ENCODE measurements at places on chromosomes 12 and 14.

- no peak for DNase-seq
Measured at GRCh38 chr12:54521293-54522060, 23.9 kb downstream of the NCKAP1L start.

DNA sequence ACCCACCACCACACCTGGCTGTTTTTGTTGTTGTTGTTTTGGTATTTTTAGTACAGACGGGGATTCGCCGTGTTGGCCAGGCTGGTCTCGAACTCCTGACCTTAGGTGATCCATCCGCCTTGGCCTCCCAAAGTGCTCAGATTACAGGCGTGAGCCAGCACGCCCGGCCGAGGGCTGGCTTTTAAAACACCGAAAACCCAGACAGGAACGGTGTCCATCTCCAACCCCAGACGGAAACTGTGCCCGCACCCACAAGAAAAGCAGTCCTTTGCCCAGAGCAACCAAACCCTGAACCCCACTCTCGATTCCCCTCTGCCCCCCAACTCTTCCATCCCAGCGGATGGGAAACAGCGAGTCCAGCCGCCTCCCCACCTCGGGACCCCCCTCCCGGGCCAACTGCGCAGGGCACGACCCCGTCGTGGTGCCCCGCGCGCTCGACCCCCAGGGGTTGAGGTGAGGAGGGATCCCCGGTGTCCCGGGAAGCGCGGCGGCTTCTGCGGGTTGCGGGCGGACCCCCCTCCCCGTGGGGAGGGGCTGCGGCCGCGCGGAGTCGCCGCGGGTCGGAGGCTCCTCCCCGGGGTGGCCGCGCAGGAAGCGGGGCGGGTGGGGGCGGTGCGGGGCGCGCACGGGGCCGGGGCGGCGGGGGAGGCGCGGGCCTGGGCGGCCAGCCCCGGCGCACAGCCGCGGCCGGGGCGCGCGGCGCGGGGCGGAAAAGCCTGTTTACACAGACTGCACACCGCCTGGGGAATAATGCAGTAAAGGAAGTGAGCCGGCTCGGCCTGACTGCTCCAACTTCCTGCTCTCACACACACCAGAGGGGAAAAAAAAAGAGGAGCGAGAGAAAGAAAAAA lies at the start of gene ELK3:
Gene ELK3, plus strand, starts transcription at position 651 of the 851 bp plus-strand sequence.
- peak; percentile 94 for DNase-seq

DNA sequence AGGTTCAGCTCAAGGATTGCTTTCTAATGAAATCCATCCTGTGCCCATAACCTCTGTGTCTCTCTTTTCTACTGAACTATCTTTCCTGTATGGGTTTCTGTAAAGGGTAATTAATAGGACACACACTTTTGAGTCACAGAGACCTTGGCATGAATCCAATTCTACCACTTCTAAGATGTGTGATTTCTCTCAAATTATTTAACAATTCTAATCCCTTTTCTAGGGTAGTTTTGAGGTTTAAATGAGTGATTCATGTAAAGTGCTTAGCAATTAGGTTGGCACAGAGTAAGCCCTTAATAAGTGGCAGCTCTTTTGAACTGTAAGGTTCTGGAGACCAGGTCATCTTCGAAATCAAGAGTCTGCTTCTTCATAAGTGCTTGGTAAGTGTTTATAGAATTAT lies 202.7 kb downstream of the RASSF9 start:
- DNase-seq: no peak

- no peak for DNase-seq
Measured at GRCh38 chr12:15037091-15037687, 64.3 kb downstream of the PDE6H start.

- DNase-seq: no peak
Measured at GRCh38 chr12:43107026-43107775, 444.8 kb downstream of the ADAMTS20 start.
